ENCODE measurements at places on chromosomes 11 and 22. TPM values are rescaled to one million over a fixed set of nuclear protein-coding genes. Genes with fewer than 3 reads are reported as not detected.

DNA sequence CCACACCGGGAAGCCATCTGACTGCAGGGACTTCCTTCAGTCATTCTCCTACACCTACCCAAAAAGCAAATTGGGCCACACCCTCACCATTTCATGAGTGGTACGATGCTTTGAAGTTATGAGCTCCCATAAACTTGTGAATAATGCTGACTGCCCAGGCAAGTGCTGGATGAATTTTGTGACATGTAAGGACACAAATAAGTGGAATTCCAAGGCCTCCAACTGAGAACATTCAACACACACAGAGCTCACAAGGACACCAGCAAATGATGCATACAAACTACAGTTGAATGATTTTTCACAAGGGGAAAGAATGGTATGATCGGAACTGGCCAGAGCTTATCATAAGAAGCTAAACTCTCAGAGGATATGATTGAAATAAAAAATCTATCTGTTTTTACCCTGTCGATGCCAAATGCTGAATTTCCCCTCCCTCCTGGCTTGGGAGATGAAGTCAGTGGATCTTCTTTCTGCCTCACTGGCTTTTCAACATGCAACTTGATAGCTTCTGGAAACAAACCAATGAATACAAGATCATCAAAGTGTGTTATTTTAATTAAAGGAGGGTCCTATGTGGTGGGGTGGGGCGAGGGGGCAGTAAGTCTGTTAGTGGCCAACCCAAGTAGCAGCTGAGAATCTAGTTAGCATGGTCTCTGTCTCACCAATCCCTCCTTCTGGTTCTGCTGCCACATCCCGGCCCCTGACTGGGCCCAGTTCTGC is 123.8 kb downstream of the WT1 start:
- H3K4me3 ChIP-seq, result no peak overlapping the region
- H3K27ac ChIP-seq, result no peak overlapping the region
- H3K4me1 ChIP-seq, result no peaks in the 10 kb centered on the region
- no peak for DNase-seq

DNA sequence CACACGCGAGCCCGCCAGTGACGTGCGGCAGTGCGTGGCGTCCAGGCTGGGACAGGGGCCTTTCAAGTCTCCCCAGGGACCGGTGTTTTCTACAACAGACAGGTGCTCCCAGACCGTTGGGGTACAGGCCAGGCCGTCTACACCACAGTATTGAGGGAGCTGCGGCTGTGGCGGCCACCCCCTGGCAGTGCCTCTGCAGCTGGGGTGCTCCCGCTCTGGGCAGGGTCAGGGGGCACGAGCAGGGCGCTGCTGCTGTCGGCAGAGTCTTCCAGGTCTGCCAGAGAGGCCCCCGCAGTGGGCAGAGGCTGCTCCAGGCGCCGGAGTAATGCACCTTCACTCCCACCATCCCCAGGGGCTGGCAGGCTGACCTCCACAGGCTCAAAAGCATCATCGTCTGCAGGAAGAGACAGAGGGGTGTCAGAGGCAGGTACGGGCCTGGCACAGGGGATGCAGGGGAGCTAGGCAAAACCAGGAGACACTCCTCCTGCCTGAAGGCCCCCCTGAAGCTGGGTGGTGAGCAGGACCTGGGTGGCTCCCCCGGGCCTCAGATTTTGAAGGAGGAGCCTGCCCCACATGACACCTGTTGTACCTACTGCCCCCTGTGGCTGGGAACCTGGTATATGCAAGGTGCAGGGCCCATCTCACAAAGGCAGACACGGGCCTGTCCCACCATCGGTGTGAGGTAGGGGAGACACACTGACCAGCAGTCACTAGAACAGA is 83.3 kb downstream of the DGCR2 start:
- H3K36me3 ChIP-seq, result peaks cover 12% of the 10 kb centered on the region
- no peak overlapping the region for H3K4me3 ChIP-seq
- no peaks in the 10 kb centered on the region for H3K27me3 ChIP-seq
- no peak for DNase-seq
- H3K4me1 ChIP-seq, result no peaks in the 10 kb centered on the region

GRCh38 chr22:42820045-42820763 is 36.9 kb downstream of the ARFGAP3 start:
- no peaks in the 10 kb centered on the region for H3K27me3 ChIP-seq
- DNase-seq, result peak; percentile 77
- H3K4me3 ChIP-seq, result no peak overlapping the region
- H3K36me3 ChIP-seq, result peaks cover 13% of the 10 kb centered on the region
- H3K27ac ChIP-seq, result no peak overlapping the region
- peaks cover 10% of the 10 kb centered on the region for H3K4me1 ChIP-seq

GRCh38 chr11:78727816-78728215 is 153.2 kb upstream of the NARS2 start:
- no peaks in the 10 kb centered on the region for H3K36me3 ChIP-seq
- no peaks in the 10 kb centered on the region for H3K27me3 ChIP-seq
- no peak overlapping the region for H3K4me3 ChIP-seq
- no peak overlapping the region for H3K27ac ChIP-seq
- DNase-seq, result no peak

- H3K27ac ChIP-seq, result peak overlapping the region; percentile 10
- H3K4me1 ChIP-seq, result peaks cover 7% of the 10 kb centered on the region
- no peak overlapping the region for H3K4me3 ChIP-seq
- DNase-seq, result peak; percentile 76
Measured at GRCh38 chr11:61797263-61797944, 4.7 kb downstream of the FEN1 start.

GRCh38 chr11:73147771-73148681 is 5.9 kb upstream of the FCHSD2 start:
- H3K4me3 ChIP-seq, result no peak overlapping the region
- no peaks in the 10 kb centered on the region for H3K27me3 ChIP-seq
- no peak for DNase-seq
- no peaks in the 10 kb centered on the region for H3K36me3 ChIP-seq
- H3K27ac ChIP-seq, result no peak overlapping the region
- H3K4me1 ChIP-seq, result no peaks in the 10 kb centered on the region

GRCh38 chr11:13098063-13098462 is 88.9 kb downstream of the RASSF10 start:
- no peak for DNase-seq
- H3K27ac ChIP-seq, result no peak overlapping the region
- H3K36me3 ChIP-seq, result no peaks in the 10 kb centered on the region
- H3K4me3 ChIP-seq, result no peak overlapping the region
- H3K27me3 ChIP-seq, result peaks cover 7% of the 10 kb centered on the region
- no peaks in the 10 kb centered on the region for H3K4me1 ChIP-seq

- H3K4me3 ChIP-seq, result no peak overlapping the region
Measured at GRCh38 chr22:41539146-41540005, 4.9 kb downstream of the POLR3H start.

DNA sequence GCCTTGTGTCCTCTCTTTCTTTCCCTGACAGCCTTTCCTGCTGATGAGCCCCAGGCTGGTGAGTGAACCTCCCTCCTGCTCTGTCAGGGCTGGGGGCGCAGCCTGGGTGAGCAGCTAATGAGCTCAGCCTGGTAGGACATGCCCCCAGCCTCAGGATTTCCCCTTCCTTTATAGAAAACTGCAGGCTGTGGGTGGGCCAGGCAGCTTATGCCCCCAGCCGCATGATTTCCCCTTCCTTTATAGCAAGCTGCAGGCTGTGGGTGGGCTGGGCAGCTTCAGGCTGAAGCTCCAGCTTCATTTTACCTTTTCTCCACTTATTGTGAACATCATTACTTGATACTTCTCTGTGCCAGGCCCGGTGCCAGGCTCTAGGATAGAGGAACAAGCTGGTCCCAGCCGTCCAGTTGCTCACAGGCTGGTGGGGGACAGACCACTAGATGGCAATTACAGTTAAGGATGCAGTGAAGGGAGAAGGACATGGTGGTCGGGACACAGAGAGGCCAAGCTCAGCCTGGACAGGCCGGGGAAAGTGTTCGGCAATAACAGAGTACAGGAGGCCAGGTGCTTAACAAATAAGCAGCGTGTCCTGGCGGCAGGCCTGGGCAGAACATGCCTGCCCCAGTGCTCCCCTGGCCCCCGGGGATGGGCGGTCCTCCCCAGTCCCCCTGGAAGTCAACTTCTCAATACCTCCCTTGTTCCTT is 5.3 kb downstream of the LGALS12 start:
- H3K4me1 ChIP-seq, result no peaks in the 10 kb centered on the region
- H3K27me3 ChIP-seq, result no peaks in the 10 kb centered on the region
- H3K27ac ChIP-seq, result no peak overlapping the region
- no peak for DNase-seq

DNA sequence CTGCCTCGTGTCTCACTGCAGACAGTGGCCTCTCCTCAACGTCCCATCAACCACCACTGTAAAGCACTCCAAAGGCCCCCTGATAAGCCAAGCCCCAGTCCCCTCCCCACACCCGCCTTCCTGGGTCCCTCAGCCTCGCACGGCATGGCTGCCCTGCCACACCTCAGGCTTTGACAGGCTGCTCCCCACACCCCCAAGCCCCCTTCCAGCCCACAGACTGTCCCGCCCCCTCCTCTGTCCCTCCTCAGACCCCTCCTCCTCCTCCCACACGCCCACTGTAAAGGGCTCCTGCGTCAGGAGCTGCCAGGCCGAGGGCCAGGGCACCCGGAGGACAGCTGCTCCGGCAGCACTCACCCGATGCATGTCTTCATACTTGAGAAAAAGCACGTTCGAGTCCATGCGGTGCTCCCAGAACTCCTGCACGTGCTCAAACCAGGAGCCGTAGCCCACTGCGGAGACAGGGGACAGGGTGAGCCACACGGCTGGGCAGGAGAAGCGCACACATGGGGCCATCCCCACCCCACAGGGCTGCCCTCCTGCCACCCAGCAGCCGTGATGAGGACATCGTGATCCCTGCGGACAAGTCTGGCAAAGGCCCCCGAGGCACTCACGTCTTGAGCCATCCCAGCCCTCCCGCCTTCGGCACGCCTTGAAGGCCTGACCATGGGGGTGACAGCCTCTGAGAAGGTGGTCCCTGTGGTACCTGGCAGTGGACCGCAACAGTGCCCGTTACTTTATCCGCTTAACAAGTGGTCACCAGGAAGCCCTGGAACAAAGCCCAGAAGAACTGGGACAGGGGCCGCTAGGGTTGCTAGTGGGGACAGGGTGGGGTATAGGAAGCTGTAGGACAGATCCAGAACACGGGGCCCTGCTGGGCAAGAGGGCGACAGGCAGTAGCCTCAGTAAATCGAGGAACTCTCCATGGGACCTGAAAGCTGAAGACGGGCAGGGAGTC is 21.5 kb upstream of the EFCAB6 start:
- no peaks in the 10 kb centered on the region for H3K27me3 ChIP-seq
- H3K4me1 ChIP-seq, result peaks cover 17% of the 10 kb centered on the region
- no peak overlapping the region for H3K4me3 ChIP-seq
- DNase-seq, result no peak
- no peak overlapping the region for H3K27ac ChIP-seq

GRCh38 chr11:8011981-8012444 is 24.9 kb downstream of the EIF3F start:
- H3K36me3 ChIP-seq, result no peaks in the 10 kb centered on the region
- no peaks in the 10 kb centered on the region for H3K27me3 ChIP-seq
- H3K27ac ChIP-seq, result no peak overlapping the region
- peaks cover 15% of the 10 kb centered on the region for H3K4me1 ChIP-seq
- DNase-seq, result peak; percentile 77

- no peaks in the 10 kb centered on the region for H3K4me1 ChIP-seq
- H3K27ac ChIP-seq, result no peak overlapping the region
- no peaks in the 10 kb centered on the region for H3K36me3 ChIP-seq
- peaks cover 8% of the 10 kb centered on the region for H3K27me3 ChIP-seq
- no peak overlapping the region for H3K4me3 ChIP-seq
Measured at GRCh38 chr11:123404676-123405075, 25.4 kb upstream of the GRAMD1B start.

DNA sequence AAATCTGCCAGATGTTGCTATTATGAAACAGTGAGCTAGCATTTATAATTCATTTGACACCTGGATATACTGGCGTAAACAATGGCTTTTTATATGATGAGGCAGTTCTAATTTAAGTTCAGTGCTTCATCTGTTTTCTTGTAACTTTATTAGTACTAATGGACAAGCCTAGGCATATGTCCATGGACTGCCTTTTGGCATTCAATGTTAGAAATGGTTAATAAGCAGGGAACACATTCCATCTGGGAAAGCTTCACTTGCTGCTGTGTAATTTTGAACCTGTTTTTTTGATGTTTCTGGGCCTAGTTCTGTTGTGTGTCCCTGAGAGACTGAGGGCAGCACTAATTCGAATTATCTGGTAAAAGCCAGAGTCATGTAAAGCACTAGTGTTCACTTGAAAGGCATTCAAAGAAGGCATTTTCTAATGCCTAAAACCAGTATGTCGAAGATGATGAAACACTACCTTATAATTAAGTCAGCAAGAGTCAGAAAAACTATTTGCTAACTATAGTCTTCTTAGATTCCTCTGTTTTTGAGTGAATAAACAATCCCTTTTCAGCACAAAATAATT is 138.5 kb downstream of the SWAP70 start:
- no peak overlapping the region for H3K4me3 ChIP-seq
- H3K27me3 ChIP-seq, result no peaks in the 10 kb centered on the region
- peak overlapping the region; percentile 89 for H3K27ac ChIP-seq
- peak; percentile 86 for DNase-seq

GRCh38 chr22:39970742-39971141 is 10.5 kb downstream of the TMA7B start:
- H3K4me3 ChIP-seq, result no peak overlapping the region
- H3K36me3 ChIP-seq, result no peaks in the 10 kb centered on the region
- no peak overlapping the region for H3K27ac ChIP-seq
- DNase-seq, result no peak
- H3K27me3 ChIP-seq, result peaks cover 16% of the 10 kb centered on the region

- H3K27ac ChIP-seq, result no peak overlapping the region
- no peak overlapping the region for H3K4me3 ChIP-seq
- H3K27me3 ChIP-seq, result no peaks in the 10 kb centered on the region
Measured at GRCh38 chr11:35033011-35033410, 106.0 kb upstream of the CD44 start.

Gene RIMBP3C
- total RNA-seq, result 0.50 TPM

Gene XPNPEP3
- total RNA-seq, result 9.1 TPM

Gene BLID
- 7.9 TPM for total RNA-seq

Gene CDON
- 10.3 TPM for total RNA-seq

Gene LRRC74B
- total RNA-seq, result not detected

Gene BATF2
- 2.1 TPM for total RNA-seq

Gene APOBEC3G
- 22.1 TPM for total RNA-seq

Gene OR10A3
- total RNA-seq, result 0.17 TPM

Measured in fibroblast of lung (primary cell).